Stimulated activated CD8-positive, alpha-beta memory T cell treated with anti-CD3 and anti-CD28 coated beads, Interleukin-15, amount 100 ng/mL, for 48 hours (primary cell): ENCODE measurements at places on chromosomes 7 and 10.

DNA sequence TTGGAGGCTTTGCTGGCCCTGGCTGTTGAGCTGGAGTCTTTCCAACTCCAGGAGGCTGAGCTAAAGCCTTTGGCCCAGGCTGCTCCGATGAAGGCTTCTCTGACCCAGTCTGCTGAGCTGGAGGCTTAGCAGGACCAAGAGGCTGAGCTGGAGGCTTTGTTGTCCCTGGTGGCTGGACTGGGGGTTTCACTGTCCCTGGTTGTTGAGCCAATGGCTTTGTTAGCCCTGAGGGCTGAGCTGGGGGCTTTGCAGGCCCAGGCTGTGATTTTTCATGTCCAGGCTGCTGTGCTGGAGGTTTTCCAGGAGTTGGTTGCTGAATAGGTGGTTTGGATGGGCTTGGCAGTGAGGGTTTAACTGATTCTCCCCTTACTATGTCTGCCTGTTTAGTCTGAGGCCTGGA is 7.3 kb downstream of the PCLO start:
- DNase-seq, result no peak

DNA sequence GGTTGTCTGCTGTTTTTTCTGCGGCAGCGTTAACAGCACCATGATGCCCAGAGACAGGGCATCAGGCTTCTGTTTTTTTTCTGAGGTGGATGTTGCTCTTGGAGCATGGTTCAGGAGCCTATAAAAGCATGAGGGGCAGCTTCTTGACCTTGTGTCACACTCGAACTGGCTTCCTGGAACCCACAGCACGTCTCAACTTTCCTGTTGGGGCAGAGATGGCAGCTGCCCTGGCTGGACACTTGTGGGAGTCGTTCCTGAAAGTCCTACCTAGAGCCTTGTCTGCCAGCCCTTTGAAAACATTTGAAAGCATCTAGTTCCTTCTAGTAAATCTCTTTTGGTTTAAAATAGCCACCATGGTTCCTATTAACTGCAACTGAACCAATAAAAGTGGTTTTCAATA is 28.9 kb upstream of the PRKAG2 start:
- DNase-seq, result no peak

DNA sequence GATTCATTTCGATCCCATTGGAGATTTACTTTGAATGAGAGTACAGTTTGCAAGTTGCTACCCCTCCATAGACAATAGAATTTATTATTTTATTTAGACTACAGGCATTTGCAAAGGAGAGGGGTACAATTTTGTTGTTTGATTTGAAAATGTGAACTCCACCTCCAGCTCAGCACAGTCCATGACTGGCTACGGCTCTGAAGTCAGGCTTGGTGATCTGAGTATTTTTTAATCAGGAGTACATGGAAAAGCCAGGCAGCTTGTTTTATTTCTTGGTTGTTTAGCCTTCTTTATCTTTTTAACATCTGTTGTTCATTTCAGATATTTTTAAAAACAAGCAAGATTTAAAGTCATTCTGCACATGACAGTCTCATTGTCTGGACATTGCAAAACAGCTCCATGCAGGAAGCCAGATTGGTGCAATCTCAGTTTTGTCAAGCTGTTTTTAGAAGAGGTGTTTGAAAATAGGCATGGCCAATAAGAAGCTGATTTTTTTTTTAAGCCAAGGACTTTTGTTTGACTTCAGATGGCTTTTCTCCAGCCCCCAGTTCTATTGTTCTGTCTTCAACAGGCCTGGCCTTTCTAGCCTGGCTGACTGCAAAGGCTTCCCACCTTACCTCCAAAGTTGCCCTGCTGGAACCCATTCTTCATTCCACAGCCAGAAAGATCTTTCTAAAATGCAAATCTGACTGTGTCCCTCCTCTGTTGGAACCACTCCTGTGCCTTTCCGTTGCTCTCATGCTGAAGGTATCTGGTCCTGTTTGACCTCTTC is 12.2 kb downstream of the PLXDC2 start:
- no peak for DNase-seq

DNA sequence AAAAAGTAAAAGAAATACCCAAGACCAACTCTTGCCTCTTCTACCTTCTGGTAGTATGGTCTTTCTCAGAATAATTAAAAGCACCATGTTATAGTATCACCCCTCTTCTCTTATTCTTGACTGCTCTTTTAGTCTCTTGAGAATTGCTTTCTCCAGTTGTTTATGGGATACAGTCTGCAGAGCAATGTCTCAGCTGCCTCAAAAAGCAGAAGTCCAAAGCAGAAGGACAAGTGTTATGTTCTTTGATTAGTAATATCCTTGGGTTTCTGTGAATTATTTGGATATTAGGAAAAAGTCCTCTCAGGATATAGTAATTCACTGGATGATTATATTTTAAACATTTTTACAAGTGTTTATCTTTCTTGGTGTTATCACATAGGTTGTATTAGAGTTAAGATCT is 7.4 kb downstream of the TAS2R41 start:
- no peak for DNase-seq

DNA sequence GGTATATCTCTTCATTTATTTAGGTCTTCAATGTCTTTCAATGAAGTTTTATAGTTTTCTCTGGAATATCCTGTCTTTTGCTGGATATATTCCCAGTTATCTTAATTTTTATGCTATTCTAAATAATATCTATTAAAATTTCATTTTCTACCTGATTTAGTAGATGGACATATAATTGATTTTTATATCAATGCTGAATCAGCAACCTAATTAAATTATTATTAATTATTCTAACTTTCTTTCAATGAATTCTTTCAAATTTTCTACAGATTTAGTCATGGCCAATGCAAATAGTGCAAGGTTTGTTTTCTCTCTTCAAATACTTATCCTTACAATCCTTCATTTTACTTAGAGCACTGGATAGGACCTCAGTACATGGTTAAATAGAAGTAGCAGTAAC is 56.8 kb downstream of the DENND11 start:
- DNase-seq, result no peak

DNA sequence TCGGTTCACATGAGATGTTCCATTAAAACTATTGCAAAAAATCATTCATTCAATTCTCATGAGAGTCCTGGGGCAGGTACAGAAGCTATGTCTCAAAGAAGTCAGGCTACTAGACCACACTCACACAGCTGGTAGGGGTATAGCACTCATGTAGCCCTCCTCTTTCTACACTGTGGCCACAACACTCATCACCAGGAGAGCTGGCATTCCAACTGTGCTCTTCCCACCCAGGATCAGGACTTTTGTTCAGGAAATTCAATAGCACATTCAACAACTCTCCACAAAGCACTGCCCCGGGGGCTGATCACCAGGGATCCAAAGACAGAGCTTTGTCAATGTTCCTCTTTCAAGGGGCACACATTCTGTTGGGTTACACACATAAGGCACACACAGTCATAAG is 31.0 kb upstream of the C10orf90 start:
- DNase-seq, result no peak

- DNase-seq, result no peak
These were observed 263.6 kb upstream of the ZMIZ1 start for GRCh38 chr10:78805176-78805575.

DNA sequence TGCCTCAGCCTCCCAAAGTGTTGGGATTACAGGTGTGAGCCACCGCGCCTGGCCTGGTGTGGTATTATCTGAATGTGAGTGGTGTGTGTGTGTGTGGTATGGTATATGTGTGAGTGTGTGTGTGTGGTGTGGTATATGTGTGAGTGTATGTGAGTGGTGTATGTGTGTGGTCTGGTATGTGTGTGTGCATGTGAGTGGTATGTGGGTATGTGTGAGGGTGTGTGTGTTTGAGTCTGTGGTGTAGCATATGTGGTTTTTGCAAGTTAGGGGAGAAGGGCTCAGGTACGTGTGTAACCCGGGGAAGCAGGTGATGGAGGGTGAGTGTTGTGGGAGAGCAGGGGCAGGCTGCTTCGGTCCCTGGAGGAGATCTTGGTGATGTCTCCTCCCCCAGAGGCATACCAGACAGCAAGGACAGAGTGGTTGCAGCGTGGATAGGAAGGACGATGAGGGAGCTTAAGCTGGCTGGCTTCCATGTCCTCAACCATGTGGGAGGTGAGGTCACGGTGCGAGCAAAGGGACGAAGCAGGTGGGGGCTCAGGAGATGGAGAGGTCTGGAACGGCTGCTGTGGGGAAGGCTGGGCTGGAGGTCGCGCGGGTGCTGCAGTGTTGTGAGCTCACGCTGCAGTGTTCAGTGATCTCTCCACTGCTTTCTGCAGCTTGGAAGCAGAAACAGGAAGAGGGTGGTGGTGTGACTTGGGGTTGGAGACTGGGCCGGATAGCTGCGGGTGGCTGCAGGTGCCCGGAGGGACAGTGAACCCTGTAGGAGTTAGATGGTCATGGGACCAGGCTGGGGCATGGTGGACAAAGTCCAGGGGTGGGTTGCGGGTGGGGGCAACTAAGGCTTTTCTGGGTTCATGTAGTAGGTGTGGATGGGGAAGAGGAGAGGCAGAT is 5.0 kb downstream of the ZYX start:
- DNase-seq, result no peak

DNA sequence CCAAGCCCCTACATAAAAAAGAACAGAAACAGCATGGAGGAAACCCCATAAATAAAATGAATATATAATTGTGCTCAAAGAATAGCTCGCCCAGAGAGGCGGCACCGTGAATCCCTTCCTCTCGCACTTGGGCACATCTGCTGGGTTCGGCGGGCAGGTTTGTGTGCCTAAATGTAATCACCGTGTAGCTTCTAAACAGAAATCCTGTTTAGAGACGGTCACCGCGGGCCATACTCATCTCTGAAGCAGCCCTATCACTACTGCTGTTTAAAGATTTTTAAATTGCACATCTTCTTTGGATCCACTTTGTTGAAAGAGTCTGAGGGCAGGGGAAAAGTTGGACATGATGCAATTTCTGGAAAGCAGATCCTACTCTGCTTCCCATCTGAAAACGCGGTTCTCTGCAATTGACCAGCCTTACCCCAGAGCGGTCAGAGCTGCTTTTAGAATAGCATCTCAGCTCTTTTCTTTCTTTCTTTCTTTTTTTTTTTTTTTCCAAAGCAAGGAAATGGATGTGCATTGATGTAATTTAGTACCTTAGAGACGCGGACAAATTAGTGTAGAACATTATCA is 6.4 kb downstream of the DRGX start:
- no peak for DNase-seq

DNA sequence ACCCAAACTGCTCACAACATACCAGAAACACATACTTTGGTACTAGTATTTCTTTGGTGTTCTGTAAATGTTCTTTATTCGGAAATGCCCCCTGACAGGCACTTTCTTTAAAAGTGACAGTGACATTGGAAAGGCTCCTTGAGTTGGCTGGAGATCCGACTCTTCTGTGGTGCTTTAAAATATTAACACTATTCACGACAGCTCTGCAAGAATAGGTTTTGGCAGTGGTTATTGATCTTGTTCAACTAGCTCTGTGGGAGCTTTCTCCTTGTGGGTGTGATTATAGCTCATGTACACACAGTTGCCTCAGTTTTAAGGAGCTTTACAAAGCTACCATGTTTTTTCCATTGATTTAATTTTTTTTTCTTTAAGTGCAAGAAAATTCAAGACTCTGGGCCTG is 30.3 kb upstream of the SLC39A12 start:
- no peak for DNase-seq

GRCh38 chr7:47421456-47421855 is 160.5 kb downstream of the TNS3 start:
- DNase-seq, result no peak

- no peak for DNase-seq
These were observed 2.0 kb downstream of the SOSTDC1 start for GRCh38 chr7:16463520-16463919.

DNA sequence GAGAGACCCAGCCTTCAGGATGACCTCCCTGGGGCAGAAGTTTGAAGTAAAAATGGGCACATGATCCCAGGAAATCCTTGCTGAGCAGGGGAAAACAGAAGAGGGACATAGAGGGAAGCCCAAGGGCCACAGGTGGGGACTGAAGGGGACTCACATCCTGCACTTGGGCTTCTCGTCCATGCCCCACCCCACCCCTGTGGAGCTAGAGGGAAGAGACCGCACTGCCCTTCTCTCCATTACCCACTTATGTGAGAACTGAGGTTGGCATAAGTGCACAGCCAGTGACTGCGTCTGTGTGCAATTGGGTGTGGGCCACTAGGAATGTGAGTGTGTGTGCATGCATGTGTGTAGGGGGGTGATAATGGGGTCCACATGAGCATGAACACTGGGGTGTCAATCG is 43.4 kb upstream of the SLF2 start:
- DNase-seq, result no peak

DNA sequence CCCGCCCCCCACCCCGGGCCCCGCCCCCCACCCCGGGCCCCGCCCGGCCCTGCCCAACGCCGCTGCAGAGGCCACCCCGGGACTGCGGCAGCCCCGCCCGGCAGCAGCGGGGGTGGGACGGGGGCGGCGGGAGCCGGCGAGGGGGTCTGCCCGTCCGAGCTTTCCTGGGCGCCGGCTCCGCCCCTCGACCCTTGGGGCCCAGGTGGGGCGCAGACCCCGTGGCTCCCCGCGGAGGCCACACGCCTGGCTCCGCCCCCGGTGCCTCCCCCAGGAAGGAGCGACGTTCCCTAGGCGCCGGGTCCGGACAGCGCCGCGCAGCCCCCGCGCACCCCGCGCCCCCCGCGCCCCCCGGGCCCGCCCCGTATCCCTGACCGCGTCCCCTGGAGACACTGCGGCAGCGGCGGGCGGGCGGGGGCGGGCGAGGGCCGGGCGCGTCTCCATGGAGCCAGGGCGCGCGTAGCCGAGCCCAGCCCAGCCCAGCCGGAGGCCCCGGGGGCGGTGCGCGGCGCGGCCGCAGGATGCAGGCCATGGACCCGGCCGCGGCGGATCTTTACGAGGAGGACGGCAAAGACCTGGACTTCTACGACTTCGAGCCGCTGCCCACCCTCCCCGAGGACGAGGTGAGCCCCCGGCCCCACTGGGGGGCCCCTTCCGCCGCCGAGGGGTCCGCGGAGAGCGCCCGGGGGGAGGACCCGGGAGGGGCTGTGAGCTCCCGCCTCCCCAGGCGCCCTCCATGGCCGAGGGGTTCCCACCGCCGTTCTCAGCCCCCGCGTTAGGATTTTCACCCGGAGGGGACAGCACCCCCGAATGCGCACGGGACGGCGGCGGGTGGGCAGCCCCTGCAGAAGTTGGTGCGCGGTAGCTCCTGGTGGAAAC is at the start of gene KNDC1:
Gene KNDC1, plus strand, starts transcription at position 270 of the 876 bp plus-strand sequence. Its CDS starts 249 bp downstream, at position 519.
- no peak for DNase-seq

DNA sequence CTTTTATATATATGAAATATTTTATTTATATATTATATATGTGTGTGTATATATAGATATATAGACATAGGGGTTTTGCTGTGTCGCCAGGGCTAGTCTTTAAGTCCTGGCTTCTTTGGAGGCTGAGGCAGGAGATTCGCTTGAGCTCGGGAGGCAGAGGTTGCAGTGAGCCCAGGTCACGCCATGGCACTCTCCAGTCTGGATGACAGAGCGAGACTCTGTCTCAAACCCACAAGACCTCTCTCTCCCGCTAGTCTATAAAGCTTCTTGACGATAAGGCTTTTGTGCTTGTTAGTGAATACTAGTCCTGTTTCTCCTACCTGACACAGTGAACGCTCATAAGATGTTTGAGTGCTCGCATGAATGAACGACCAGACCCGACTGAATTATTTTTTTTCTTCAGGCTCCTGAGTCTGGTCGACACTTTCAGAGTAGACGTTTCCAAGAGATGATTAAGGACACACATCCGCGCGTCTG is 577 bp upstream of the DDX21 start:
- DNase-seq, result peak; percentile 16

- DNase-seq, result no peak
These were observed 17.1 kb upstream of the LIPF start for GRCh38 chr10:88647061-88647615.
